ENCODE measurements at places on chromosomes 7 and 10.

DNA sequence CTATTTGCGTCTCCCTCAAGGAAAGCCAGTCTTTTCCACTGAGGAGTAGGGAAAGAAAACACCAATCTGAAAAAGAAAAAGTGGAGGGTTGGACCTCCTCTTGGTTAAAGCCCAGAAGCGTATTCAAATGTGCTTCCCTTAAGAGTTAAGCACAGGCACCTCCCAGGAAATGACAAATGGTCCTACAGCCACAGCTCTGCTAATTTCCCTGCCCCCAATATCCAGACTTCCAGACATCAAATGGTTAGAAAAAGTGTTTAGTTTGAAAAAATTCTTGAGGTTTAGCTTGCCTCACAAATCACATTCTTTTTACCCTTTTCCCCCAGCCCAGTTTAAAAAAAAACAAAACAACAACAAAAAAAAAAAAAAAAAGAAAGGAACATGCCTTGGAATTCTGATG, 19.0 kb upstream of the COL1A2 start:
- DNase-seq = no peak

DNA sequence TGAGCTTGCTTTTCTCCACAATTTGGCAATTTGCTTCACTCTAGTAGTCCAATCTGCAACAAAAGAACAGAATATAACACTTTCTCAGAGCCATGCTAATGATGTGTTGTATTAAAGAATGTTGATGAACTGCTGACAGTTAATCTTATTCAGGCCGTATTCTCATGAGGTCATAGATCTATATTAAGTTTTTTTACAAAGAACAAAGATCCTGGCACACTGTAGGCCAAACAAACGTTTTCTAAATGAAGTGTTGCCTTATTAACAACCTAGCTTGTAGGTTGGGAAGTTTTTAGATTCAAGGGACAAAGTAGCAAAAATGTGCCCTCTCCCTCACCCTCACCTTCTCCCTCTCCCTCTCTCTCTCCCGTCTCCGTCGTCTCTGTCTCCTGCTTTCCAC, 6.8 kb downstream of the HILPDA start:
- DNase-seq = no peak

- DNase-seq = no peak
Observed at GRCh38 chr7:41375582-41375981, 327.3 kb downstream of the INHBA start.

DNA sequence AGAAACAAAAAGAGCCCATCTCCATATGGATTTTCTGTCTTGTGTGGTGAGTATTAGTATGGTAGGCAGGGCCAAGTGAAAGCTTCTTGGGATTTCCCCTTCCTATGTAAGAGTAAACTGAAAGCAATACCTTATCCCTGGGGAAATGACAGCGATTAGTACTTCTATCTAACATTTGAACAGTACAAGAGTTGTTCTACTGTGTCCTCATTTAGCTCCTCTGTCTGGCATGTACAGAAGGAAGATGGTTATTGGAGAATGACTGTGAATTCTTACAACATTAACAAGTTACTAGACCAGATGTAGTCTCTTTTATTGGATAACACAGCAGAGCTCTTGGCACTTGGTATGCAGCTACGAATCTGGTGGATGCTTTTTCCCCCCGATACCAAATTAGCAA, 17.9 kb upstream of the TRIL start:
- no peak for DNase-seq

DNA sequence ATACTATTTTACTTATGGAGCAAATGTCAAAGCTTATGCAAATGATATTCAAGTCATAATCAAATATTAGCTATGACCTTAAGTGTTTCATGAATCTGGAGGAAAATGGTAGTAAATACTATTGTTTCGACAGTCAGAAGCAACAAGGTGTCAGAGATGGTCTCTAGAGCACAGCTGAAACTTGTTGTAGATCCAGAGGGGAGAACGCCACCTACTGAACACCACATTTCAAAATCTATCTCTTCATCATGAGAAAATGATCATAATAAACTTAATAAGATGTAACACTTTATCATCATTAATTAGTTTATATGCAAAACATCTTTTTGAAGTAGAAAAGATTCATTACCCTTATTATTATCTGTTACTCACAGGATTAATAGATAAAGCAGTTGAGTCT, 418.7 kb downstream of the GATA3 start:
- peak; percentile 57 for DNase-seq

GRCh38 chr7:147509541-147510200, 1080.9 kb upstream of the C7orf33 start:
- DNase-seq = no peak

- DNase-seq = no peak
Observed at GRCh38 chr7:66283003-66283920, 78.1 kb downstream of the TPST1 start.

DNA sequence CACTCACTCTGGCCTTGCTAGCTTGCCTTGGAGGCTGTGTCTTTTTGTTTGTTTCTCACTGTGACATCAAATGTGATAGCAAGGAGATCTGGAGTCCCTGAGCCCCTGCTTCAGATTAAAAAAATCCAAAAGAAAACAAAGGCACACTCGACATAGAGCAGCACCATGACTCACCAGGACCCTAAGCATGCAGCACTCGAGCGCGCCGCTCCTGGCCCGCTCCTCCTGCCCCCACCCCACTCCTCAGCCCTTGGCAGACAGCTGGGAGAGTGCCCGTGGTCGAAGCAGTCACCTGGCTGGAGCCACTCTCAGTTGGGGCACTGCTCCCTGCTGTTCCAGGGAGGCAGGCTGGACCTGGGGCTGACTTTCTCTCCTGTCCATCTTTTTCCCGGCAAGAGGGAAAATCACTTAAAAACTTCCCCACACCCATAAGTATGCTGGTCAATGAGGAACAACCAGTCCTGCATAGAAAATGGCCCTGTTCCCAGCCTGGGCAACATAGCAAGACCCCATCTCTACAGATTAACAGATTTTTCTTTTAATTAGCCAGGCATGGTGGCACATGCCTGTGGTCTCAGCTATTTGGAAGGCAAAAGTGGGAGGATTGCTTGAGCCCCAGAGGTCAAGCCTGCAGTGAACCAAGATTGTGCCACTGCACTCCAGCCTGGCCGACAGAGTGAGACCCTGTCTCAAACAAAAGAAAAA, 128.4 kb downstream of the PAXIP1 start:
- no peak for DNase-seq

GRCh38 chr10:56466005-56466404, 104.9 kb upstream of the ZWINT start:
- DNase-seq = no peak

DNA sequence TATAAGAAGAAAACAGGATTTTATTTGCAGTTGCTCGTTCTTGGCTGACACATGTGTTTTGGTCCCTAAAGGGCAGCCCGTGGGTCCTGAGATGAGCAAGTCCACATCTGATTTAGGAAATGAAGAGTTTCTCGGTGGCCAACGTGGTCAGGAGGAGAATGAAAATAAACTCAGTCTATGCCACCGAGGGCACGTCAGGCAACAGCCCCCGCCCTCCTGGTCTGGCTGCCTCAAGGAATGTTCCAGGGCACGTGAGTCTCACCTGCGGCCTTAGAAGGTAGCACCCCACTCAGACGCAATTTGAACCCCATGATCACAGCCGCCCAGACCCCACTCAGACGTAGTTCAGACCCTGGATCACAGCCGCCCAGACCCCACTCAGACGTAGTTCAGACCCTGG, 197.2 kb downstream of the ADARB2 start:
- DNase-seq = no peak
